ENCODE measurements at places on chromosomes 3 and 15. TPM values are rescaled to one million over a fixed set of nuclear protein-coding genes. Genes with fewer than 3 reads are reported as not detected.

KCNAB1 gene
- total RNA-seq: not detected

ALDH1L1 gene
- 0.09 TPM for total RNA-seq

GABRR3 gene
- total RNA-seq: not detected

BFSP2 gene
- total RNA-seq: not detected

TMEM207 gene
- not detected for total RNA-seq

OR5H1 gene
- not detected for total RNA-seq

AGTR1 gene
- total RNA-seq: 0.54 TPM

PHLDB2 gene
- total RNA-seq: 12.5 TPM

COL6A6 gene
- not detected for total RNA-seq

ABHD5 gene
- 20.3 TPM for total RNA-seq

LEKR1 gene
- 1.0 TPM for total RNA-seq

ADIPOQ gene
- total RNA-seq: not detected

Data from A549 treated with ZK216348 at 1 μM for 4 hours (cell line).